ENCODE measurements at places on chromosomes 11 and 22. TPM values are rescaled to one million over a fixed set of nuclear protein-coding genes. Genes with fewer than 3 reads are reported as not detected.

The CRYBB1 gene
- total RNA-seq = not detected

The SAA2 gene
- under 0.01 TPM for total RNA-seq

- H3K4me3 ChIP-seq = no peak overlapping the region
- H3K27ac ChIP-seq = peak overlapping the region; percentile 81
- no peaks in the 10 kb centered on the region for H3K27me3 ChIP-seq
Observed at GRCh38 chr11:132576706-132577105, 955.6 kb downstream of the OPCML start.

GRCh38 chr11:72637926-72638325 is 36.3 kb downstream of the PDE2A start:
- peaks cover 53% of the 10 kb centered on the region for H3K27me3 ChIP-seq
- H3K27ac ChIP-seq = no peak overlapping the region
- H3K4me1 ChIP-seq = peaks cover 3% of the 10 kb centered on the region
- H3K36me3 ChIP-seq = no peaks in the 10 kb centered on the region
- no peak for DNase-seq

GRCh38 chr11:120261931-120262330 is 22.0 kb downstream of the POU2F3 start:
- no peak overlapping the region for H3K4me3 ChIP-seq
- no peak overlapping the region for H3K27ac ChIP-seq
- no peaks in the 10 kb centered on the region for H3K4me1 ChIP-seq
- DNase-seq = no peak
- H3K36me3 ChIP-seq = no peaks in the 10 kb centered on the region

DNA sequence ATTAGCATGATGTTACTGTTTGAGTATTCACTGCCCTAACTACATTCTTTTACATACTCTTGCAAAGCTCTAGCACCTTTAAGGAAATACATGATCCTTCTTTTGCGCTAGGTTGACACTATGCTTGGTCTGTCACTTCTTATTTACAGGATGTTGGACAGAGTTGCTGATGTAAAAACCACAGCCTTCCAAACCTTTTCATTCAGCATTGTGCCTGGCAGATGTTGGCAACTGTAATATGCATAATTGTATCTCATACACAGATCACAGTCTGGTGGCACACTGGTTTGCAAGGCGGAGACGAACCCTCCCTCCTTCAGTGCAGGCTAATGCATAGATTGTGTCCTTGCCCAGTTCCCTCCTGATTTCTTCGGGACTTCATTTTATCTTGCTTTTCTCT is 224.1 kb downstream of the SNX19 start:
- H3K4me1 ChIP-seq = peaks cover 9% of the 10 kb centered on the region
- no peak overlapping the region for H3K27ac ChIP-seq
- no peak for DNase-seq

GRCh38 chr11:130476922-130477491 is 28.6 kb downstream of the ADAMTS15 start:
- peaks cover 45% of the 10 kb centered on the region for H3K4me1 ChIP-seq
- DNase-seq = peak; percentile 74
- no peaks in the 10 kb centered on the region for H3K27me3 ChIP-seq
- H3K4me3 ChIP-seq = no peak overlapping the region
- H3K36me3 ChIP-seq = no peaks in the 10 kb centered on the region
- peak overlapping the region; percentile 83 for H3K27ac ChIP-seq
